Activated CD4-positive, alpha-beta T cell treated with anti-CD3 and anti-CD28 coated beads, Interleukin-2, amount 50 U/mL, for 4 hours (primary cell): ENCODE measurements at places on chromosomes 16 and 17.

DNA sequence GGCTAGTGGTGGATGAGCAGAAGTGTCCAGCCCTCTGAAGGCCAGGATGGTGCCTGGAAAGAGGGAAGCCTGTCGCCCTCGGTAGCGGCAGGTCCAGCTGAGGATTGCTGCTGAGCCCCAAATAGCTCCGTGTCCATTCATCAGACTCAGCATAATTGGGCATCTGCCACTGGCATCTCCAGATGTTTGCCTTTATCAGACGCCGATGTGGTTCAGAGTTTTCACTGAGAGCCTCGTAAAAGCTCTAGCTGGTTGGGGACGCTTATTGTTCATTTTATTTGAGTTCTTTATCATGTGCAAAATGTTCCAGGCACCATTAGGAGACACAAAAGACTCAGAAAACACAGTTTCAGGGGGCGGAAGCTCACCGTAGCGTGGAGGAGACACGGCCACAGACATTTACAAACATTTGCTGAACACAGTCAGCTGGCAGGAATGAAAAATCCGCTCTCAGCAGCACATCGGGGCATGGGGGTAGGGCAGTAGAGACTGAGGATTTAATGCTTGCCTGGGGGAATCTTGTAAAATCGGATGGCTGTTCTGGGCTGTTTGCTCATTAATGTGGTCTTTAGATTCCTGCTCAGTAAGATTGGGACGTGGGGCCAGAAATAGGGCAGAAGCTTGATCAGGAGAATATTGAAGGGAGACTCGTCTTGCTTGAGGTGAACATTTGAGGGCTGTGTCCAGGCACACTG lies 41.7 kb downstream of the SMPD3 start:
- DNase-seq = no peak

GRCh38 chr17:82815790-82816305 lies 24.0 kb downstream of the ZNF750 start:
- no peak for DNase-seq

GRCh38 chr17:37650419-37651003 lies 7.3 kb upstream of the DDX52 start:
- no peak for DNase-seq

GRCh38 chr16:87186446-87186845 lies 130.7 kb downstream of the C16orf95 start:
- no peak for DNase-seq

GRCh38 chr17:41739661-41740352 lies 5.4 kb upstream of the HAP1 start:
- no peak for DNase-seq

- no peak for DNase-seq
Observed at GRCh38 chr17:2172999-2173398, 118.1 kb downstream of the HIC1 start.
